BJ (cell line): ENCODE measurements at places on chromosomes 13 and 19. TPM values are rescaled to one million over a fixed set of nuclear protein-coding genes. Genes with fewer than 3 reads are reported as not detected.

DNA sequence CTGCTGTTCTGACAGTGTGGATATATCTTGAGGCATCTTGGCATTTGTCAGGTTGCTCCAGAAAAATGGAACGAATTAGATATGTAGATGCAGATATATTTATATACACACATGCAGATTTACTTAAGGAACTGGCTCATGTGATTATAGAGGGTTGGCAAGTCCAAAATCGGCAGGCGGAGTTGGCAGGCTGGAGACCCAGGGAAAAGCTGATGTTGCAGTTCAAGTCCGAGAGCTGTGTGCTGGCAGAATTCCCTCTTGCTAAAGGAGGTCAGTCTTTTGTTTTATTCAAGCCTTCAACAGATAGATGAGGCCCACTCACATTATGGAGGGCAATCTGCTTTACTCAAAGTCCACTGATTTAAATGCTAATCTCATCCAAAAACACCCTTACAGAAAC, 24.4 kb upstream of the CSNK1A1L start:
- no peak for DNase-seq

- no peak for DNase-seq
Measured at GRCh38 chr13:46475541-46475991, 77.4 kb upstream of the LRCH1 start.

- no peak for DNase-seq
Measured at GRCh38 chr13:113561417-113562084, 23.0 kb upstream of the TFDP1 start.

The MED25 gene
- polyA plus RNA-seq: 12.3 and 27.7 TPM in 2 replicates

The CCDC122 gene
- polyA plus RNA-seq: 0.67 and 1.5 TPM in 2 replicates

- no peak for DNase-seq
Measured at GRCh38 chr19:48403606-48404005, 10.1 kb downstream of the GRIN2D start.

DNA sequence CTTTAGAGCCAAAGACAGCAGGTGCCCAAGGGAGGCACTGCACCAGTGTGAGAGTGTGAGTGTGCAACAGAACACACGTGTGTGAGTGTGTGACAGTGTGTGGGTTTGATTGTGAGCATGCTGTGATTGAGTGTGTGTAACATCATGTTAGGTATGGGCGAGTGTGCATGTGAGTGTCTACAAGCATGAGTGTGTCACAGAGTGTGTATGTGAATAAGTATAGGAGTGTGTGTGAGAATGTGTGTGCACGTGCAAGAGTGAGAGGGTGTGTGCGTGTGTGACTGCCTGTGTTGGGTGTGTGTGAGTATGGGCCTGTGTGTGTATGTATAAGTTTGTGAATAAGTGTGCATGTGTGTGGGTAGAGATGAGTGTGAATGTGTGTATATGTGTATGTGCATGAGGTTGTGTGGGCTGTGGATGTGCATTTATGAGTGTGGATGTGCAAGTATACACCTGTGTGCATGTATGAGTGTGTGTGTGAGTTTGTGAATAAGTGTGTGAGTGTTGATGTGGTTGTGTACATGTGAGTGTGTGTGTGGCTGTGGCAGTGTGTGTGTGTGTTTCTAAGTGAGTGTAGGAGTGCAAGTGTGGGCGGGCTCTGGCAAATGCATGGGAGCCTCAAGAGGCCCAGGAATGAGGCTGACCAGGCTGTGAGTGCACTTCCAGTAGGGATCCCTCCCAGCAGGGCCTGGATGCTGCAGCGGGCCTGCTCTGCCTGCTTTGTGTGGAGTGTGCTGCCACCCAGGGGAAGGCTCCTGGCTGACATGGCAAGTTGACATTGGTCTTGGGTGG, 198.4 kb downstream of the COL4A1 start:
- no peak for DNase-seq

GRCh38 chr13:67052550-67053490, 177.3 kb downstream of the PCDH9 start:
- no peak for DNase-seq

The RNF113B gene
- polyA plus RNA-seq: not detected in 2 replicates

DNA sequence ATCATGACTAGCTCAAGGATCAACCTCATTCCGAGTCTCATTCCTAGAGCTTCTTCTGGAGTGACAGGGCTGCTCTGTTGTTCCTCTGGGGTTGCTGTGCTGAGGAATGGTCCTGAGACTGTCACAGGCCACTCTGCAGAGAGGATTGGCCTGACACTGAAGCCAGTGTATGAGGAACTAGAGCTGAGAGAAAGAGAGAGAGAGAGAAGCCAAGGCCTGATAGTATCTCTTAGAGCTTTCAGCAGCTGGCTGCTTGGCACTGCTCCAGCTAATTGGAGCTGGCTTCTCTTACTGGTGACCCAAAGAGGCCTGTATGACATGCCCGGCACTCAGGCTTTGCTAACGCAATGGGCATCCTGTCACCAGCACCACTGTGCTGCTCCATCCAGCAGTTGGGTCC, 73.4 kb upstream of the FLT1 start:
- no peak for DNase-seq

DNA sequence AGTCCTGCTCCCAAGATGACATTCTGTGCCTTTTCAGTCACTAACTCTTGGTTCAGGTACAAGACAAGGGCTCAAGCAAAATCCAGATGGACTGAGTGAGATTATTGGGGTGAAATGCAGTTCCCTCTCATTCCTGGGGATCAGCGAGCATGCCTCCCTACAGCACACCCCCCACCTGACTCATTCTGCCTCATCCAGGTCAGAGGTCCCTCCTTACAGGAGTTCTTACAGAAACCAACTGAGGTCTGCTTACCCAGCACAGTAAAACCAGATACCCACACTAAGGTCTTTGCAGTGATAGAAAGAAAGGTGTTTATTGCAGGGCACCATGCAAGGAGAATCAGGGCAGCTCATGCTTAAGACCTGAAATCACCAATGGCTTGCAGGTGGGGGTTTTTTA, 21.6 kb upstream of the MRI1 start:
- no peak for DNase-seq

DNA sequence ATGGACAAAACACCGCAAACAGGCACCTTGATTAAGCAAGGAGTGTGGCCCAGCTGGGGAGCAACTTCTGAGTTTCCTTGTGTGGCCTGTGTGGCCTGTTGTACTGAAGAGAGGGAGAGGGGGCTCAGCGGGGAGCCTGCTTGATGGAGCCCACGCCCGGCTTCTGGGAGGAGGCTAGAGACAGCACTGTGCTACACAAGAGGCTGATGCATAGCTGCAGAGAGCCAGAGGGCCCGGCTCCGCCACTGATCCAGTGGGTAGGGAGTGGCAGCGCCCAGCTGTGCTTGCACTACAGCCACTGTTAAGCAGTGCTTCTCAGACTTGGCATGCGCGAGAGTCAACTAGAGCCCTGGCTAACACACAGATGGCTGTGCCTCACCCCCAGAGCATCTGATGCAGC, 19.0 kb downstream of the LYL1 start:
- no peak for DNase-seq

DNA sequence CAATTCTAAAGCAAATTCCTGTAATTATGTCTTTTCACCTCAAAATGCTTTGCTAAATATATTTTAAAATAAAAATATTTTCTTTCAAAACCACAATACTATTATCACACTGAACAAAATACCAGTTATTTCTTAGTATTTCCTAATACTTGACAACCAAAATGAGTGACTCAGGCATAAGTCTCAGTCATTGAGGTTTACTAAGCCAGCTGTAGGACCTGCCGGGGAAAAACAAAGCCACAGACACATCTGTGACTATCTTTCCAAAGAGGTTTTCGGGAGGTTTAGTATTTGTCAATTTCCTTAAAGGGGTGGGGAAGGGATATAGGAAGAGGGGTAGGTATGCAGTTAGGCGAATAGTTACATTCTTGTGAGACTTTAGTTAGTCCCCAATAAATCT, 3.2 kb upstream of the ZNF235 start:
- no peak for DNase-seq

The VSTM1 gene
- polyA plus RNA-seq: not detected in 2 replicates

The ZNF358 gene
- 25.0 and 43.9 TPM in 2 replicates for polyA plus RNA-seq

DNA sequence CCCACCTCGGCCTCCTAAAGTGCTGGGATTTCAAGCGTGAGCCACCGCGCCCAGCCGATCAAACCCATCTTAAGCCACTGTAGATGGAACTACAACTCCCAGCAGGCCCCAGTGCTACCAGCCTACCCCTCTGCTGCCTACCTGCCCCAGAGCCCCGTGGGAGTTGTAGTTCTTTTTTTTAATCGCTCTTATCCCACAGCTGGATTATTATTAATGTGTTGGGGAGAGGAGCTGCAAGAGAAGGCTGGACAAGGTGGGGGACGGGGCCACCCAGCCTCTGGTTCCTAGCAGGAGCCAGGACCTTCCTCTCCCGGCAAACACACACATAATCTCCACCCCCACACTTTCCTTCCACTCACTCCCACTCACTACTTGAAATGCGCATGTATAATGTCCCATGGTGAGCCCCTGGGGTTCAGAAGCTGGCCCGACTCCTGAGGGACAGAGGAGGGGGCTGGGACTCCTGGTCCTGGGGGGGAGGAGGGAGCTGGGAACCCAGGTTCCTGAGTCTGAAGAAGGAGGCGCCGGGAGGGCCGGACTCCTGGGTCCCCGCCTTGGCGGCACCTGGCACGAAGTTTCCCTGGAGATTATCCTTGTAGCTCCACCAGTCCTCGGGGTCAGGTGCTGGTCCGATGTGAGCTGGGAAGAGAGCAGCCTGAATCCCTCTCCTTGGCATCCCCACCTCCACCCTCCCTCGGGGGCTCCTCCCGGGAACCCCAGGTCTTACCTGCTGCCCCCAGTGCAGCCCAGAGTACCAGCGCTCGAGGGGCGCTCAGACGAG, 958 bp downstream of the CA11 start:
- no peak for DNase-seq

The C19orf85 gene
- polyA plus RNA-seq: not detected in 2 replicates

The B3GLCT gene
- polyA plus RNA-seq: 3.3 and 4.5 TPM in 2 replicates

DNA sequence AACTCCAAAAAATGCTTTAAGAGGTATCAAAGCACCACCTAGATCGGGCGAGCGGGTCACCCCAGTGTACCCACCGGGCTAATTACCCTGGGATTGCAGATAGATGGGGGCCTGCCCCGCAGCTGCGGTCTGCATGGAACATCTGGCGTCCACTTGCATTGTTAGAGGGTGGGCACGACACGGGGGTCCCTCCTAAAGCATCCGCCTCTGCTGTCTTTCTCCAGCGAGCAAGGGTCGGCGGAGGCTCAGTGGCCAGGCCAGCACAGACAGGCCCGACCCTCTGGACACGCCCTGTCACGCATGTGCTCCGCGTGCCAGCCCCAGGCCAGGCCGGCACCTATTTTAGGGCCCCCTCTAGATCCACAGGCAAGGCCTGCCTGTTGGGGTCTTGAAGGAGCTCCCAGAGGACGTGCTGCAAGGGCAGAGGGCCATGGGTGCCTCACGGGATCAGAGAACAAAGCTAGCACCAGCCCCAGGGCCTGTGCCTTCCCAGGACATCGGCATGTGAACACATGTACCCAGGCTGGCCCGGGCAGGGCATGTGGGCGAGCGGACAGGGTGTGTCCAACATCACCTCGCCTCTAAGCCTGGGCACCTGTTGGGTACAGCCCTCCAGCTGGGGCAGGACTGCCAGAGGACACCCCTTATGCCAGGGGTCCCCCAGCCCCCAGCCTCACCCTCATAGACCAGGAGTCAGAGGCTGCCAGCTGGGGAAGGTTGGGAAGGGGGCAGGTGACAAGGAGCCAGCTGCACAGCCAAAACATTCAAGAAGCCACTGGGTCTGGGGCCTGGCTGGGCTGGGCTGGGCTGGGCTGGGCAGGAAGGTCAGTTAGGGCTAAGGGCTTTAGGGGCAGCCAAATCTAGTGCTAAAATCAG, 35.6 kb upstream of the NANOS3 start:
- DNase-seq: no peak

DNA sequence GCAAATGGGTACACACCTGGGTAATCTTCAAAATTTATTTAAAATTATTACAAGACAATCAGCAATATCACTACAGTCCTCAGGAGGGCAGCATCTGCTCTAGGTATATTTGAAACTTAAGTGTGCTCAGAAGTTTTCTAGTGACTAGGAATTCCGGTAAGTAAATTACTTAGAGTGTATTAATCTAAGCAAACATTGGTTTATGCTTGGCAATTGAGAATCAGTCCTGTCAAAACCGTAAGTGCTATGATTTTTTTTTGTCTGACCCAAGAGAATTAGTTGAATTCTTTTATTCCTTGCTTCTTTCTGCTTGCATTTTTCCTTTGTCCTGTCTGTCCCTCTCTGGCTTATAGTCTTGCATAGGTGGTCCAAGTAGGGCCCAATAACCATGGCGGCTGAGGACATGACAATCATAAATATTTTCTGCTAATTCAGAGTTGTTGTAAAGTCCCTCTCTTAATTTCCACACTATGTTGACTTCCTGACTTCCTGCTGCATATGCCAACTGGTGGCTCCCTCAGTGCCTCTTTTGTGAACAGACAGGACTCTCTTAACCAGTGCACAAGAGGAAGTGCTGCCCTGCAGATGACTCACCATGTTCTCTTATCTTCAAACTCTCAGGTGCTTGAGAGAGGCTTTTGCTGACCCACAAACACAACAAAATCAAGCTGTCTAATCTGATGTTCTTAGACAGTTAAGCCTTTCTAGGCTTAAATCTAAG, 82.2 kb downstream of the SLAIN1 start:
- peak; percentile 5 for DNase-seq

The IL12RB1 gene
- 0.10 and 0.13 TPM in 2 replicates for polyA plus RNA-seq

The ZNF550 gene
- 6.3 and 7.2 TPM in 2 replicates for polyA plus RNA-seq

The DIRAS1 gene
- polyA plus RNA-seq: 11.1 and 21.4 TPM in 2 replicates

The TEX101 gene
- not detected in 2 replicates for polyA plus RNA-seq

DNA sequence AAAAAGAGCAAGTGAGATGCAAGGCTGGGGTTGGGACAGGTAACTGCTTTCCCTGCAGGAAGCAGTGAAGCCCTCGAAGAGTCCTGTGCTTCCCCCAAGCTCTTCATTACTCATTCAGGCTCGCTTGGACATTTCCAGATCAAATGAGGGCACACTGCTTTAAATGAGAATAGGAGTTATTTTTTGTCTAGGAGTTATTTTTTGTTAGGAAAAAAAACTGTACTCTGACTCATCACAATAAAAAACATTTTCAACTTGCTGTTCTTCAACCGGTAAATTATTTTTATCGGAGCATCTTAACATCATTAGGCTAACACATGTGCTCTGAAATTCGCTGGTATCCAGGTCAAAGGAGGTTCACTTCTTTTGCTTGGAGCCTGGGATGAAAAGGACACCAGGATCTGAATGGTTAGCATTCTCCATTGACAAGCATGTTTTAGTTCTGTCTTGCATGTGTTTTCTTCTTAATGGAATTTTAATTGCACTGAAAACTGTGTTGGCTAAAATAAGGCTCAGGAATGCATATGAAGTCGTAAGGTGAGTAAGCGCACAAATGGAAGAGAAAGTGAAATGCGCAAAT, 80.7 kb upstream of the STK24 start:
- DNase-seq: peak; percentile 54

- DNase-seq: peak; percentile 87
Measured at GRCh38 chr13:98454389-98454881, 122.5 kb downstream of the STK24 start.

- no peak for DNase-seq
Measured at GRCh38 chr19:13899912-13900584, 5.9 kb downstream of the BRME1 start.

- no peak for DNase-seq
Measured at GRCh38 chr19:47230921-47231214, at the start of gene BBC3. Gene BBC3, minus strand, starts transcription at chr19:47231199. Its CDS starts 2,768 bp downstream, at chr19:47228431.

DNA sequence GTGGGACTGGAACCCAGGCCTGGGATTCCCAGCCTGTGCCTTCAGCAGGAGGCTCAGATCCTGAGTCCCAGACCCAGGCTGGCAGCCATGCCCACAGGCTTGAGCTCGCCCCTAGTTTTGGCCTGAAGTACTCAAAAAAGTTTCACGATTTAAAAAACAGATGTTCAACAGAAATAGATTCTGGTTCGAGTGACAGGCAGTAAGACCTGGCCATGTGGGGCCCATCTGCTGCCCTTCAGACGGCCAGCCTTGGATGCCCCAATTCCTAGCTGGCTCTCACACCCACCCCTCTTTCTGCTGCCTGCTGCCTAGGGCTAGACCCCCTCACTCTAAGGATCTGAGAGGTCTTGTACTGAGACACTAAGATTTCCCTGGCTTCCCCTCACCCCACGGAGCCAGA, 2.8 kb upstream of the DMPK start:
- no peak for DNase-seq
